ENCODE measurements at places on chromosomes 6 and 20. TPM values are rescaled to one million over a fixed set of nuclear protein-coding genes. Genes with fewer than 3 reads are reported as not detected.

Gene DYNLT2
- total RNA-seq: 0.65 TPM

Gene KCNQ2
- total RNA-seq: not detected

Gene ASIP
- total RNA-seq: not detected

Gene OR2H2
- total RNA-seq: not detected

Gene ROS1
- 0.09 TPM for total RNA-seq

Gene FLOT1
- total RNA-seq: 90.2 TPM

Measured in smooth muscle cell of bladder (primary cell).